ENCODE measurements at places on chromosomes 3 and 15.

- DNase-seq: no peak
Observed at GRCh38 chr3:116524453-116525210, 79.3 kb upstream of the LSAMP start.

GRCh38 chr3:159534496-159534895 lies 454.1 kb upstream of the IL12A start:
- no peak for DNase-seq

DNA sequence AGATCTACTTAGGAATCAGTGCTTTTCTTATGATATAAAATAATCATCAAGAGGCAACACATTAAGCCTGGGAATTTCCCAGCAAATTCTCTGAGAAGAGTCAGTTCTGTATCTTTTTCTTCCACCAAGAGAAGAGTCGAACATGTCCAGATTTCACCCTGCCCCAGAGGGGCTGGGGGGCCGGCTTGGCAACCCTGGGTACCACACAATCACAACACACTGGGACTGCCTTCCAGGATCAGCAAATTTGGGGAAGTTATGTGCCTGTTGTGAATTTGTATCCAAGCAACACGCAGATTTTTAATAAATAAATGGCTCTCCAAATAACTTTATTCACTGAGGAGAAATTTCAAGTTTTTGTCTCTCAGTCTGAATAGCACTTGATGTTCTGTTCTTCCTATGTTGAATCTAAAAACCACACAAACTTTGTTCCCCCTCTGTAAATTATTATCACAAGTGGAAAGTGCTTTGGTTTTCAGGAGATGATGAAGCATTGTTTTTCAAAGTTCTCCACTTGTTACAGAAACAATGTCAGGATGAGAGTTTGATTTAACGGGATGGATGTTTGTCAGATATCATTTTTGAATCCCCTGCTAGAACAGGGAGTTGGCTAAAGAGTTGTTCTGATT lies 357.2 kb downstream of the ZNF385D start:
- DNase-seq: no peak

- DNase-seq: no peak
Observed at GRCh38 chr3:66931291-66931690, 66.8 kb upstream of the KBTBD8 start.

DNA sequence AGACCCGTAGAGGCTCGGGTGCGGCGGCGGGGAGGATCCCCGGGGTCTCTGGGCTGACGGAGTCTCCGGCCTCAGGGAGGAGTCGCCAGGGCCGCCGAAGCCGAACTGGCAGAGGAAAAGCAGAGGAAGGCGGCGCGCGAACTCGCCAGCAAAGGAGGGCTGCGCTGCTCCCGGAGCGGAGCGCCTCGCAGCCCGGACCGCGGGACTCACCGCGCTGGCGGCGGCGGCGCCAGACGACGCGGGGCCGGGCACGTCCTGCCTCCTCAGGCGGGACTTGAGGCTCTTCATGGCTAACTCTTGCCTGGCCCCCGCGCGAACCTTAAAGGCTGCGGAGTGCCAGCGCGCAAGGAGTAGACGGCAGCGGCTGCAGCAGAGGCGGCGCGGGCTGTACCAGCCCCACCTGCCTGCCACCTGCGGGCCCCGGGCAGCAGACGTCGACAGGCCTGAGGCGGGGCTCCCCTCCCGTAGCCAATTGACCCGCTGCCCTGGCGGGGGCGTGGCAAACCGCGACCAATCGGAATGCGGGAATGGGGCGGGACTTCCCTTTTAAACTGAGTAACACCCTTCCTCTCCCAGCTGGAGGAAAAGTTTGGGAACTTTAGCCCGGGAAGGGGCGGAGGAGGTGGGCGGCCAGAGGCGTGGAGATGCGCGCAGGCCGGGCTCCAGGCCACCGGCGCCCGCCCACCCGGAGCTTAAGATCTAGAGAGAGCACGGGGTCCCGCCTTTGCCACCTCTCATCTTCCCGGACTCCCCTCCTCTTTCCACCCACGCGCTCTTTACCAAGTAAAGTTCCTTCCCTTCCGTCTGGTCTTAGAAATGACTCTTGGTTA lies at the start of gene UACA:
TSS of gene UACA (minus strand) at position 439 of the 830 bp plus-strand sequence. CDS start at position 288, 151 bp downstream.
- DNase-seq: peak; percentile 59

DNA sequence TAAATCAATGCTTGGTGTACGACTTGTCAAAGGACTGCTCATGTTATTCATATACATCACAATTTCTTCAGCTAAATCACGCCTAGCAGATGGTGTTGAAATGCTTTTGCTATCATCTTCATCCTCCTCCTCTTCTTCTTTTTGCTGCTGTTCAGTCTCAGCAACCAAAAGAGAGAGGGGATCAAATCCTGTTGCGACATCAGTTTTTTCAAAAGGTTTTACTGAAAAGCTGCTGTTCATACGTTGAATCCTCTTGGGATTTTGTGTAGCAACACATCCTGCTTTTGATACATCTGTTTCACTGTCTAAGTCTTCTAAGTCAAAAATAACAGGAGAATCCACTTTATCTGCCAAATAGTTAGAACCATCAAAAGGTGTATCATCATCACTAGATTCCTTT lies 69.0 kb downstream of the SLC24A1 start:
- DNase-seq: no peak

DNA sequence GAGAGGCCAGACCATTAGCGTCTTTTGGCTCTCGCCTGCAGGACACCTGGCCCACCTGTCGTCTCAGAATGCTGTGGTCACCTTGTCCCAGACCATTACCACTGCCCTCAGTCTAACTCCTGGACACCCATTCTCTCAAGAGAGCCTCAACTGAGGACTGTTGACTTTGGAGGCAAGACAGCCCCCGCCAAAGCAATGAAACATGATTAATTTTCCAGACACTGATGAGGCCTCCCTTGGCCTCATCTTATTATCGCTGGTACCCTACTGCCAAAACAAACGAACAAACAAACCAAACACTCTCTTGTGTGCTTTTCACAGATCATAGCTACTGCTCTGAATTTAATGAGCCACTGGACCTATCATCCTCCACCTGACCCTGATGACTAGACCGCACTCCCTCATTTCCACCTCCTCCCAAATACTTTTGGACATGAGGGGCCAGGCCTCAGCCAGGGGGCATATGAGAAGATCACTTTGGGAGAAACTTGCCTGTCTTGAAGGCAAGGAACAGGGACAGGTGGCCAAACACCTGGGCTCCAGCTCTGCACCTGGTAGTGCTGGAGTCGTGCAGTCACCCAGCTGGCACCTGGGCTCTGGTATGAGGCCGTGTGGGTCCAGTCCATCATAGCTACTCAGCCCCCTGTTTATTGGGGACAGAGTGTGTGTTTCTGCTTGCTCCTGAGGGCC lies 27.6 kb downstream of the ALS2CL start:
- DNase-seq: no peak

GRCh38 chr15:66780172-66780972 lies 78.3 kb downstream of the SMAD6 start:
- no peak for DNase-seq
